CD4-positive, alpha-beta T cell treated with Interleukin-1 beta for 1 hour (primary cell): ENCODE measurements at places on chromosomes 1 and 21.
A peak's percentile ranks its signal among the peaks of the same experiment; 100 is the strongest.

- no peak for DNase-seq
These were observed 143.2 kb downstream of the MIS18A start for GRCh38 chr21:32135401-32136363.

DNA sequence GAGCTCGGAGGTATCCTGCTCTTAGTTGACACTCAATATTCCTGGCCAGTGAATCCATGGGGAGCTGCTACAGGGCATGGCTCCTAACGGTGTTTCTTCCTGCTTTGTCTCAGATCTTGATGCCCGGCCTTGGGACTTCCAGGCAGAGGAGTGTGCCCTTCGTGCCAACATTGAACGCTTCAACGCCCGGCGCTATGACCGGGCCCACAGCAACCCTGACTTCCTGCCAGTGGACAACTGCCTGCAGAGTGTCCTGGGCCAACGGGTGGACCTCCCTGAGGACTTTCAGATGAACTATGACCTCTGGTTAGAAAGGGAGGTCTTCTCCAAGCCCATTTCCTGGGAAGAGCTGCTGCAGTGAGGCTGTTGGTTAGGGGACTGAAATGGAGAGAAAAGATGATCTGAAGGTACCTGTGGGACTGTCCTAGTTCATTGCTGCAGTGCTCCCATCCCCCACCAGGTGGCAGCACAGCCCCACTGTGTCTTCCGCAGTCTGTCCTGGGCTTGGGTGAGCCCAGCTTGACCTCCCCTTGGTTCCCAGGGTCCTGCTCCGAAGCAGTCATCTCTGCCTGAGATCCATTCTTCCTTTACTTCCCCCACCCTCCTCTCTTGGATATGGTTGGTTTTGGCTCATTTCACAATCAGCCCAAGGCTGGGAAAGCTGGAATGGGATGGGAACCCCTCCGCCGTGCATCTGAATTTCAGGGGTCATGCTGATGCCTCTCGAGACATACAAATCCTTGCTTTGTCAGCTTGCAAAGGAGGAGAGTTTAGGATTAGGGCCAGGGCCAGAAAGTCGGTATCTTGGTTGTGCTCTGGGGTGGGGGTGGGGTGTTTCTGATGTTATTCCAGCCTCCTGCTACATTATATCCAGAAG is 16.7 kb downstream of the ALX3 start:
- peak; percentile 65 for DNase-seq

DNA sequence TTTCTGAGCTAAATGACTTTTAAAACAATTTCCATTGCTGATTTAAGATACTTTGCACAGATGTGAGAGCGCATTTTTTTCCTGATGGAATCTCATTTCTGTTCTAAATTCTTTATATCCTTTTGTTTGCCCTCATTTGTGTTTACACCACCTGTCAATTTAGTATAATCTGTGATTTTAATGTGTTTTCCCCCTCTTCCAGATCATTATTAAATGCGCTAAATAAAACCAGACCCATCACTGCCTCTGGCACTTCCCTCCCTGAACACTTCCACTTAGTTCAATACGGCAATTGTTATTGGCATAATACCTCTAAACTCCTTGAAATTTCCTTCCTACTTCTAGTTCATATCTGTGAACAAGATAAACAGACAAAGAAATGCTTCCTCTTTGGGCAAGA is 186.9 kb upstream of the ADGRL2 start:
- no peak for DNase-seq

- peak; percentile 11 for DNase-seq
These were observed 21.1 kb downstream of the C1orf115 start for GRCh38 chr1:220711056-220711809.

- DNase-seq, result no peak
These were observed 17.1 kb upstream of the DUSP23 start for GRCh38 chr1:159763686-159764085.

- no peak for DNase-seq
These were observed 113.0 kb downstream of the DMRTB1 start for GRCh38 chr1:53572065-53572814.

DNA sequence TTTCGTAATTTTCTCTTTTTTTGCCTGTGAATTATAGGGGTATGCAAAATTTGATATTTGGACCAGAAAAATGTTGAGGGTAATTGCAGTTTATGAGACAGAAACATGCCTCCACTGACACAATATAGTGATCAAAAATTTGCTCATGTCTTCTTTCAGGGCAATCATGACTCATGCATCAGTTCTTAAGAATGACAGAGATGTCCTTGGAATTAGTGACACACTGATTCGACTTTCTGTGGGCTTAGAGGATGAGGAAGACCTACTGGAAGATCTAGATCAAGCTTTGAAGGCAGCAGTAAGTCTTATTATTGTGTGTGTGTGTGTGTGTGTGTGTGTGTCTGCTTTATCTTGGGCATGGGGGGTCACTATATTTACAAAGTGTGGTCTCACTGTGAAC is 27.5 kb downstream of the CTH start:
- no peak for DNase-seq

DNA sequence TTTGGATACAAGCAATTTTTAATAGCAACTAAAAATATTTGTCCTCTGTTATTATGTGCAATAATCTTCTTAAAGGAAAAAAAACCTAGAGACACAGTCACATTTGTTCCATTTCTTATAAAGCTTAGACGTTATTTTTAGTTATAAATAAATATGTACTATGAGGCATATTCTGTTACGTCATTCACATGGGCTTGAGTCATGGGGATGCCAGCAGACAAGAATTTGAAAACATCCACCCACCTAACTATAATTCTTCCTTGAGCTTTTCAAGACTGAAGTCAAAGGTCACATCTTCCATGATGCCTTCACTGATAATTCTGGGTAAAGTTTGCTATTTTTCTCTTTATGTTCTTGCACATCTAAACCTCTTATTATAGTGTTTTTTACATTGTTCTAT is 268.8 kb downstream of the KCTD3 start:
- no peak for DNase-seq

DNA sequence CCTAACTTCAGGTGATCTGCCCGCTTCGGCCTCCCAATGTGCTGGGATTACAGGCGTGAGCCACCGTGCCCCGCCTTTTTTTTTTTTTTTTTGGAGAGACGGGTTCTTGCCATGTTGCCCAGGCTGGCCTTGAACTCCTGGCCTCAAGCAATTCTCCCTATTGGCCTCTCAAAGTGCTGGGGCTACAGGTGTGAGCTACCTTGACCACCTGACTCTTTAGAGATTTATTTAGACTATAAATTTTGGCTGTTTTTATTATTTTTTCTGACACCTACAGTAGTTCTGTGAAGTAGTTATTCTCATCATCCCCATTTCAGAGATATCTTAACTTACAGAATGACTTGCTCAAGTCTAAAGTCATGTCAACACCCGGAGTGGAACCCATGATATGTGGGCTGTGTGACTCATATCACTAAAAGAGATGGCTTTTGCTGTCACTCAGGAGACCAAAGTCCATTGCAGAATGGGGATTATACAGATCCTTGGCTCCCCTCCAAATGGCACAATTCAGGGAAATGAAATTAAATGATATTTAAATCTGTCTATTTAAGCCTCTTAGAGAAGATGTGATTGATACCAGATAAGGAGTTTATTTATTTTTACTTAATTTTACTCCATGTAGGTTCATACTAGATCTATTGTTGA is 93.2 kb downstream of the CTH start:
- DNase-seq, result no peak

- no peak for DNase-seq
These were observed 9.2 kb upstream of the CHIA start for GRCh38 chr1:111281411-111281810.

- DNase-seq, result no peak
These were observed 79.4 kb upstream of the PPP2R5A start for GRCh38 chr1:212205843-212206242.

- peak; percentile 75 for DNase-seq
These were observed 44.2 kb upstream of the LAPTM5 start for GRCh38 chr1:30801771-30802198.

DNA sequence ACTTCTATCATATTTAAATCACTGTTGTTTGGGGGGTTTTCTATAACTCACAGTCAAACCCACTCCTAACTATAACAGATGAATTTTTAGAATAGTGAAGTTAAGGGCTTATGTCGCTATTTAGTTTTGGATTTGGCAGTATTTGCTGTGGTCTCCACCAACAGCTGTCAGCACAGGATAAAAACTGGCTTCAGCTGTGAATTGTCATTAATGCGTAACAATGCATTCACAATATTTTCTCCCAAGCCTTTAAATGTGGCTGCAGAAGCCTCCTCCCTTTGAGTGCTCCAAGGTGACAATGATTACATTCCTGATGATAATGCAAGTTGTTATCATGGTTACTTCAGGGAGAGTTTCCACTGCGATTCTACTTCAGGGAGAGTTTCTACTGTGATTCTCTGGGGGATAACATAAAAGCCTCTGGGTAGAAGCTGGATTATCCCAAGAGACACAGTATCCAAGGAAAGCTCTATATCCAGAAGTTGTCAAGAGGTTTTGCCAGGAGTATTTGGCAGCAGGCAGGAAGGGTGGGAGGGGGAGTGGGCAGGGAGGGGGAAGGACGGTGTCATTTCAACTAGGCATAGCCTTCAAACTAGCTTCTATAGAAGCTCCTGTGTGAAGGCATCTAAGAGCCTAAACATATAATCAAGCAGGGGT is 14.9 kb upstream of the SMIM12 start:
- no peak for DNase-seq

GRCh38 chr1:68000191-68000590 is 50.2 kb downstream of the DIRAS3 start:
- DNase-seq, result no peak

- DNase-seq, result no peak
These were observed 8.9 kb downstream of the KLHL21 start for GRCh38 chr1:6593810-6594209.

- DNase-seq, result no peak
These were observed 225.3 kb downstream of the SDCCAG8 start for GRCh38 chr1:243481101-243481500.

- DNase-seq, result no peak
These were observed 8.8 kb downstream of the ZNF692 start for GRCh38 chr1:248850124-248850523.

GRCh38 chr1:168958562-168959289 is 147.8 kb upstream of the ATP1B1 start:
- DNase-seq, result no peak

DNA sequence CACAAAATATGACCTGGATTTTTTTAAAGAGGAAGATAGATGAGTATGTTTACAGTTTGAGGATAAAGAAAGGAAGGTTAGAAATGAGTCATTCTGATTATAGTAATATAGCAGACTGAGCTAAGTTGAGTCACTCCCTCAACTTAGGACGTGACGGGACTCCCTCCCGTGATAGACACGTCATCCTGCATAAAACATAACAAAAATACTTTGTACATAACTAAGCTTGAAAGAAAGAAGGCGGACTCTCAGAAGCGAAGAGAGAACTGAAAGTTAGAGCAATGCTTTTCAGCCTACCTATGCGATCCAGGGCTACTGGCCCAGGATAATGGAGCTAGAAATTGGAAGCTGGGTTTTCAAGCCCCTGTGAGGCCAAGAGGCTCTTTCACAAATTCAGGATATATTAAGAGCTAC is 53.0 kb upstream of the DESI2 start:
- DNase-seq, result peak; percentile 9

DNA sequence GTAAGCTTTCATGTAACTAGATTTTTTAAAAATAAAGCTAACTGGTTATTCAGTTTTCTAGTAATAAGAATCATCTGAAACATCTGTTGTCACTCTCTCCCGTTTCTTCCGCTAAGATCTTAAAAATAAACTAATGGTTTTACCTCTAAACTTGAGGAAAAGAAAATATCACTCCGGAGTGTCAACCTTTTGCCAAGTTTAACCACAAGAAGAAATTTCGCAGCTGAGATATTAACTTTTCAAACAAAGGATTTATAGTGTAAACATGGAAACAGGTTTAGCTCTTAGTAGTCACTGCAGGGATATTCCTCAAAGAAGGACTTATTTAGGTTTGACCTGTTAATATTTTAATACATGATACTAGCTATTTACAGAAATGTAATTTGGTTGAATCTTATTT is 954.9 kb downstream of the ADGRL2 start:
- DNase-seq, result no peak

- no peak for DNase-seq
These were observed 37.3 kb downstream of the OLFML2B start for GRCh38 chr1:161986328-161986727.

DNA sequence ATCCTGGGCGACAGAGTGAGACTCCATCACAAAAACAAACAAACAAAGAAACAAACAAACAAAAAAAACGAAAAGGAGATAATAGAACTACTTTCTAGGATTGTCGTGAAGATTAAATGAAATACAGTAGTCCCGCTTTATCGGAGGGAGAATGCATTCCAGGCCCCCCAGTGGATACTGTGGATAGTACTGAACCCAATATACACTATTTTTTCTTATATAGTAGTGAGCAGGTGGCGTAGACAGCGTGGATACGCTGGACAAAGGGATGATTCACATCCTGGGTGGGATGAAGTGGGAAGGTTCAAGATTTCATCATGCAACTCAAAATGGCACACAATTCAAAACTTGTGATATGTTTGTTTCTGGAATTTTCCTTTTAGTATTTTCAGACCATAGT is 8.0 kb downstream of the SLC35F3 start:
- no peak for DNase-seq

- DNase-seq, result no peak
These were observed 8.7 kb downstream of the SZRD1 start for GRCh38 chr1:16375521-16376340.

- no peak for DNase-seq
These were observed 187.7 kb upstream of the LMO4 start for GRCh38 chr1:87140831-87141540.

DNA sequence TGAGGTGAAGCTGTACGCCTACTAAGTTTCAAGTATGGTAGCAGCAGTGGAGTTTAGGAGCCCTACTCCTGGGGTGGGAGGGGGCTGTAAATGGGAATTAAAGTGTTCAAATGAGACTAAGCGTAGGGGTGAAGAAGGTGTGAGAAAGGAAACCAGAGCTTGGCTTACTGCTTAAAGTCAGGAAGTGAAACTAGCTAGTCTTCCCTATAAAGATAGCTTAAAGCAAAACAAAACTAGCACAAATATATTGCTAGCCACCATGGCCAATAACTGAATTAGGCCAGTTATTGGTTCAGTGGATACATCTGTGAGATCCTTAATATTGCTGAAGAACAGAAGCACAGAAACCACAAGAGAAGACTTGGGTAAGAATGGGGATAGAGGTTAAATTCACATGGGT is 492.2 kb upstream of the PKN2 start:
- DNase-seq, result no peak

DNA sequence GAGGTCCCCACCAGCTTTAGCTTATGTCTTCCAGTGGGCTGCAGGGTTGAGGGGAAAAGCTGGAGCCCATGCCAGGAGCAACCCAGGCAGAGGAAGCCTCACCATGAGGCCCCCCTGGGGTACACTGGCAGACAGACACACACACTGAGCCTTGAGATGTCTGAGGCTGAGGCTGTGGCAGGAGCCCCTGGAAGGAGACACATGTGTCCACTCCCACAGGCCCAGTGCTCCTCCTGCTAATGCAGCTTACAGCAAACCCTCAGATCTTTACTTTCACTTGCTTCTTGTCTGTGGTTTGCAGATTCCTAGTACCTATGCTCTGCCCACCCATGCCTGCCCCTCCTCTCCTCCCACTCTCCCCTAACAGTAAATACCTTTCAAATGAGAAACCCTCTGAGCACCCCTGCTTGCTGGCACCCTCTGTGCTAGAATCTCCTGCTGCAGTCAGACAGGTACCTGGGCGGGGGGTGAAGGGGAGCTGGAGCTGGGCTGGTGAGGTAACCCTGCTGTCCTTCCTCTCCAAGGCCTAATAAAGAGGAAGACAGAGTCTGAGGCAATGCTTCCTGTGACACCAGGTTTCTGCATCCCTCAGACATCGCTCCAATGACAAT is 63.4 kb upstream of the NEK2 start:
- DNase-seq, result peak; percentile 22
